ENCODE measurements at places on chromosomes 3 and 15. TPM values are rescaled to one million over a fixed set of nuclear protein-coding genes. Genes with fewer than 3 reads are reported as not detected.

PLA2G4F gene
- not detected for total RNA-seq

PIGZ gene
- total RNA-seq = 4.6 TPM

DPPA2 gene
- not detected for total RNA-seq

SLC9C1 gene
- not detected for total RNA-seq

TSPAN3 gene
- total RNA-seq = 304 TPM

SHC4 gene
- total RNA-seq = 0.30 TPM

HRG gene
- not detected for total RNA-seq

ZNF80 gene
- total RNA-seq = not detected

ATP8B4 gene
- under 0.01 TPM for total RNA-seq

JMJD7 gene
- 8.9 TPM for total RNA-seq

HYAL1 gene
- total RNA-seq = 9.8 TPM

KY gene
- total RNA-seq = not detected

TTC21A gene
- total RNA-seq = 2.2 TPM

ITGB5 gene
- total RNA-seq = 190 TPM

DLG1 gene
- 49.0 TPM for total RNA-seq

STXBP5L gene
- total RNA-seq = not detected

LTK gene
- total RNA-seq = 0.73 TPM

SLC15A2 gene
- total RNA-seq = not detected

IMPG2 gene
- total RNA-seq = 0.07 TPM

SUCNR1 gene
- not detected for total RNA-seq

CCR1 gene
- not detected for total RNA-seq

SERF2 gene
- 1,405 TPM for total RNA-seq

GP5 gene
- total RNA-seq = 0.13 TPM

EIF2A gene
- 136 TPM for total RNA-seq

VIPR1 gene
- total RNA-seq = not detected

All from mammary microvascular endothelial cell (primary cell).